Activated CD4-positive, alpha-beta T cell treated with anti-CD3 and anti-CD28 coated beads for 48 hours (primary cell): ENCODE measurements at places on chromosomes 11 and 22.

GRCh38 chr22:50674606-50675552 is 2.3 kb downstream of the SHANK3 start:
- DNase-seq, result peak; percentile 24

GRCh38 chr22:25668437-25668836 is 73.6 kb upstream of the MYO18B start:
- no peak for DNase-seq

GRCh38 chr11:7869467-7869866 is 61.6 kb downstream of the OR10A6 start:
- DNase-seq, result no peak

GRCh38 chr11:124210421-124210820 is 27.3 kb downstream of the OR10D3 start:
- no peak for DNase-seq

- no peak for DNase-seq
These were observed 129.0 kb downstream of the NECTIN1 start for GRCh38 chr11:119599864-119600541.

- peak; percentile 80 for DNase-seq
These were observed 9.9 kb upstream of the IGLL5 start for GRCh38 chr22:22877523-22878210.
